Ascending aorta (tissue), 2 donors: ENCODE measurements at places on chromosomes 4 and X. TPM values are rescaled to one million over a fixed set of nuclear protein-coding genes. Genes with fewer than 3 reads are reported as not detected.

- H3K27ac ChIP-seq = no peak overlapping the region
- DNase-seq = no peak
- H3K4me1 ChIP-seq = no peaks in the 10 kb centered on the region
Measured at GRCh38 chrX:15976396-15976795, 121.8 kb upstream of the AP1S2 start.

DNA sequence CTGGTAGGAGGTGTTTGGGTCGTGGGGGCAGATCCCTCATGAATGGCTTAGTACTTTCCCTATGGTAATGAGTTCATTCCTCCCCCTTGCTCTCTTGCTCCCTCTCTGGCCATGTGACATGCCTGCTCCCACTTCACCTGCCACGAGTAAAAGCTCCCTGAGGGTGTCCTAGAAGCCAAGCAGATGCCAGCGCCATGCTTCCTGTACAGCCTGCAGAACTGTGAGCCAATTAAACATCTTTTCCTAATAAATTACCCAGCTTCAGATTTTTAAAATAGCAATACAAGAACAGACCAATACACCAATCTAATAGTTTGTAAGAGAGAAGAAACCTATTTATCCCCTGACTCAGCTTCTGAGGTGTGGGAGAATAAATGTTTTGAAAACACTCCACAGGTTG, 60.5 kb downstream of the FGFBP1 start:
- no peaks in the 10 kb centered on the region for H3K36me3 ChIP-seq
- H3K4me1 ChIP-seq = no peaks in the 10 kb centered on the region
- no peak for DNase-seq
- H3K27ac ChIP-seq = no peak overlapping the region

GRCh38 chr4:84917086-84917821, 49.2 kb downstream of the WDFY3 start:
- DNase-seq = no peak
- no peaks in the 10 kb centered on the region for H3K36me3 ChIP-seq
- peaks cover 8% of the 10 kb centered on the region for H3K4me1 ChIP-seq

- H3K4me1 ChIP-seq = no peaks in the 10 kb centered on the region
- H3K36me3 ChIP-seq = no peaks in the 10 kb centered on the region
- H3K27ac ChIP-seq = no peak overlapping the region
- DNase-seq = no peak
Measured at GRCh38 chrX:130758072-130758471, 144.9 kb downstream of the ENOX2 start.

DNA sequence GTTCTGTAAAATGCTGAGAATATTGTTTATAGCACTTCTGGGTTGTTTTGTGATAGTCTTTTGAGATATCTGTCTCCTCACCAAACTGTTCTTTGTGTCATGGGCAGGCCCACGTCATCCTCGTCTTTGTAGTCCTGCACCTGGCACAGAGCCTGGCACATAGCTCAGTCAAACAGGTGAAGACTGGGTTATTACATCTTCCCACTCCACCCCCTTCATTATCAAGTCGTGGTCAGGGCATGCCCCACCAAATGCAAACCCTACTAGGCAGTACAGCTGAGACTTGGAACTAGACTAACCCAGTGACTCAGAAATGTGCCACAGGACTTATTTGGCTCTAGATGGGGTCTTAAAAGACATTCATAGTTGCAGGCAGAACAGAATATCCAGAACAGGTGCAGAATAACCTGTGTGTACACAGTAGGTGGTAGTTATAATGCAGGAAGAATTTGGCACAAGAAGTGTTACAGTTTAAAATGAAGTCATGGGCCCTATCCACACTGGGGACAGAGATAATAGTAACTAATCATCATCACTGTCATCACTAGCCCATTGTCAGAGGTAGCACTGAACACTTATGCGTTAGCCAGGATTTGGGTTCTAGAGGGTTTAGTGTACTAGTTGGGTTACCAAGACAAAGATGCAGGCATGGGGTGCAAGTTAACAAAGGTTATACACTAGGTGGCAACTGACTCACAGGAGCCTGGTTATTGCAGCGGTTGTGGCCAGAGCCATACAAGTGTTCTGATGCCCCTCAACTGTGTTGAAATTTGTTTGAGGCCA, 74.9 kb downstream of the TBL1X start:
- peaks cover 5% of the 10 kb centered on the region for H3K4me1 ChIP-seq
- no peaks in the 10 kb centered on the region for H3K36me3 ChIP-seq
- no peaks in the 10 kb centered on the region for H3K27me3 ChIP-seq
- no peak overlapping the region for H3K4me3 ChIP-seq
- no peak overlapping the region for H3K27ac ChIP-seq

DNA sequence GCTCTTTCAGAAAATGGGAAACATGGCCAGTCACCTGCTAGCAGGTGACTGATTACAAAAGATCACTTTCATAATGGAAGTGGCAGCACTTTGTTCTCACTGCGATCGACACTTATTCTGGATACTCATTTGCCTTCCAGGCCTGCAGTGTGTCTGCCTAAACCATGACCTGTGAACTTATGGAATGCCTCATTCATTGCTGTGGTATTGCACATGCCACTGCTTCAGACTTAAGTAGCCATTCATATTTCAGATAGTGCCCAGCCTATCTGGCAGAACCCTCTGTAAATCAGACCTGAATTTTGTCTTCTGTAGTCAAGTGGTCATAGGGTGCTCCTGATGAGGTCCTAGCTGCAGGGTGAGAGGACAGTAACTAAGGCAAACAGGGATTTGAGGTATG, 23.3 kb upstream of the MGST2 start:
- H3K27ac ChIP-seq = no peak overlapping the region
- no peak overlapping the region for H3K4me3 ChIP-seq
- no peaks in the 10 kb centered on the region for H3K36me3 ChIP-seq
- DNase-seq = no peak
- no peaks in the 10 kb centered on the region for H3K27me3 ChIP-seq

GRCh38 chr4:106315476-106315967, 487 bp downstream of the TBCK start:
- peaks cover 35% of the 10 kb centered on the region for H3K4me1 ChIP-seq
- no peak for DNase-seq
- peak overlapping the region; percentile 97 for H3K27ac ChIP-seq
- no peaks in the 10 kb centered on the region for H3K36me3 ChIP-seq

DNA sequence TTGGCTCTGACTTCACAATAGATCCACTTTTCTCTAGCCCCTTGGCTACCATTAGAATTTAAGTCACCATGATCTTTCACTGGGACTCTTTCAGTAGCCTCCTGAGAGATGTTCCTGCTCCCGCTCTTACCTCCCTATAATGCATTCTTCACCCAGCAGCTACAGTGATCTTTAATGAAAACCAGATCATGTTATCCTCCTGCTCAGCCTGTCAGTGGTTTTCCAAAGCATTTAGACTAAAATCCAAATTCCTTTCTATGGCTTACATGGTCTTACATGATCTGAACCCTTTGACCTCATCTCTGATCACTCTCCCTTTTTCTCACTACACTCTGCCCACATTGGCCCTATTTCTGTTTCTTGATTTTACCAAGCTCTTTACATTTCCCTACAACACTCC, 18.3 kb upstream of the RPS6KA3 start:
- H3K27ac ChIP-seq = no peak overlapping the region
- H3K36me3 ChIP-seq = no peaks in the 10 kb centered on the region
- no peaks in the 10 kb centered on the region for H3K27me3 ChIP-seq

DNA sequence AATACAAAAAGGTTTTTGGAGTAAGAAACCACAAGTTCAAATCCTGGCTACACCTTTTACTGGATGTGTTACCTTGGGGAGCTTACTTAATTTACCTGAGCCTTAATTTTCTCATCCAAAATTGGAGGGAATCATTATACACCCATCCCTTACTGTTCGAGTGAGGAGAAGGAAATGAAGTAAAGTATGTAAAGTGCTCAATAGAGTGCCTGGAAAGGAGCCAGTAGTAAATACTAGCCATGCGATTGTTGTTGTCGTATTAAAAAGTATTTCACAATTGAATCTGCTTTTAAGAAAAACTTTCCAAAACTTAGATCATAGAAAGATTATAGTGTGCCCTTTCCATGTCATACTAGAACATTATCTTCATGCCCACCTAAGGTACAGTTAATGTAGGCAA, 124.5 kb downstream of the ATXN3L start:
- no peak overlapping the region for H3K4me3 ChIP-seq
- H3K27ac ChIP-seq = no peak overlapping the region
- H3K27me3 ChIP-seq = no peaks in the 10 kb centered on the region
- no peak for DNase-seq
- H3K4me1 ChIP-seq = no peaks in the 10 kb centered on the region
- H3K36me3 ChIP-seq = no peaks in the 10 kb centered on the region

DNA sequence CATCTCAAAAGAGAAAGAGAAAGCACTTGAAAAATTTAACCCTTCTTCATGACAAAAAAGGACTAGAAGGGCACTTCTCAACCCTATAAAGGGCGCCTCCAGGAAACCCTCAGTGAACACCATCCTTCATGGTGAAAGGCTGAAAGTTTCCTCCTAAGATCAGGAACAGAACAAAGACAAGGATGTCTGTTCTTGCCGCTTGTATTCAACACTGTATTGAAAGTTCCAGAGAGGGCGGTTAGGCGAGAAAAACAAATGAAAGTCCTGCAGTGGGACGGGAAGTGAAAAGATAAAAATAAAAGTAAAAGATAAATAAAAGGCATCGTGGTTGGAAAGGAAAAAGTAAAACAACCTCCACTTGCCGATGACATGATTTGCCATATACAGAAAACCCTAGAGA, 50.9 kb downstream of the RNF212 start:
- no peaks in the 10 kb centered on the region for H3K4me1 ChIP-seq
- no peak for DNase-seq
- H3K27ac ChIP-seq = no peak overlapping the region
- no peaks in the 10 kb centered on the region for H3K36me3 ChIP-seq
- H3K27me3 ChIP-seq = no peaks in the 10 kb centered on the region

DNA sequence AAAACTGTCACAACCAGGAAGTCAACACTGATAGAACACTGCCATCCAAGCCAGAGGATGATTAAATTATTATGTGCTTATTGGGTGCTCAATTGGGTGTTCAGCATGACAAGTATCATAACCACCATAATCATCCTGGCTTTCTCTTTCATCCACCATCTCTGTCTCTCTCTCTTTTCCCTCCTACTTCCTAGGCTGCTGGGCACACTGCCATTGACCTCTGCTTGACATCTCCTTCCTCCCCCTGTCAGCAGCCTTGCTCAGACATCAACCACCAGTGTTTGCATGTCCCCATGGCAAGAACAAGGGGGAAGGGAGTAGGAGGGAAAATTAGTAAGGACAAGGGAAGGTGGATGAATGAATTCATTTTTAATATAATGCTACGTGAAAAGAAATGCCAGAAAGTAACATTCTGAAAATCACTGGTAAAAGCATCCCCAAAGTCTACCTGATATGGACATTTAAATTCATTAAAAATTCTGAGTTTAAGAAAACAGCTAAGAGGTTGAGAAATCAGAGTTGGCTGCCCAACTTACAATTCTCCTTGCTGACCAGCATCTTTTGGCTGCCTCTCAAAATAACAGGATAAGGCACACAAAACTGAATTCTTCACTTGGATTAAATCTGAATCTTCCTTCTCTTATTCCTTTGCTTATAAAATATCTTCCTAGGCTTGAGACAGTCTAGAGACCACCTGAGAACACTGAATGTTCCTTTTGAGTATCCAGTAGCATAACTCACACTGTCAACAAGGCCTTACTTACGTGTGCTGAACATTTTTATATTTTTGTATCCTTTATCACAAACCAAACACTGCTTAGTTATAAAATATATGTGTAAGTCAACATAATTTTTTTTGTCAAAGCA, 48.5 kb downstream of the SNCA start:
- DNase-seq = no peak
- no peak overlapping the region for H3K4me3 ChIP-seq
- no peaks in the 10 kb centered on the region for H3K27me3 ChIP-seq
- H3K4me1 ChIP-seq = no peaks in the 10 kb centered on the region

- DNase-seq = no peak
- no peaks in the 10 kb centered on the region for H3K27me3 ChIP-seq
- H3K36me3 ChIP-seq = no peaks in the 10 kb centered on the region
- H3K4me3 ChIP-seq = no peak overlapping the region
- H3K27ac ChIP-seq = no peak overlapping the region
Measured at GRCh38 chr4:8131210-8131609, 27.4 kb downstream of the ABLIM2 start.

Gene CPLX1
- 1.1 TPM for total RNA-seq

Gene SPIN2A
- 0.53 TPM for total RNA-seq
